Spinal cord (tissue), 10 donors: ENCODE measurements at places on chromosomes 7 and 10.

DNA sequence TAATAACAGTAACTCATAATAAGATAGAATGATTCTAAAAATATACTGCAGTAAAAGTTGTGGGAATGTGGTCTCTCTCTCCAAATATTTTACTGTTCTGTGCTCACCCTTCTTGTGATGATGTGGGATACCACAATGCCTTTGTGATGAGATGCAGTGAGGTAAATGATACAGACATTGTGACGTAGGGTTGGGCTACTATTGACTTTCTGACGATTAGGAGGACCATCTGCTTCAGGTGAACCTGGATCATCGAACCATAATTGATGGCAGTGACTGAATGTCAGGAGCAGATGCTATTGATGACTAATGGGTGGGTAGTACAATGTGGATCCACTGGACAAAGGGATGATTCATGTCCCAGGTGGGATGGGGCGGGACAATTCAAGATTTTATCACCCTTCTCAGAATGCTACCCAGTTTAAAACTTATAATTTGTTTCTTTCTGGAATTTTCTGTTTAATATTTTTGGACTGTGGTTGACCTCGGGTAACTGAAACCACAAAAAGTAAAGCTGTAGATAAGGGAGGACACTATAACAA is 73.9 kb upstream of the ARMC3 start:
- DNase-seq = no peak

- no peak for DNase-seq
These were observed 264.5 kb upstream of the NEBL start for GRCh38 chr10:21161647-21162046.

GRCh38 chr10:93039721-93040120 is 20.9 kb upstream of the CYP26C1 start:
- DNase-seq = no peak

- DNase-seq = no peak
These were observed 88.0 kb upstream of the ELMO1 start for GRCh38 chr7:37536706-37537105.

DNA sequence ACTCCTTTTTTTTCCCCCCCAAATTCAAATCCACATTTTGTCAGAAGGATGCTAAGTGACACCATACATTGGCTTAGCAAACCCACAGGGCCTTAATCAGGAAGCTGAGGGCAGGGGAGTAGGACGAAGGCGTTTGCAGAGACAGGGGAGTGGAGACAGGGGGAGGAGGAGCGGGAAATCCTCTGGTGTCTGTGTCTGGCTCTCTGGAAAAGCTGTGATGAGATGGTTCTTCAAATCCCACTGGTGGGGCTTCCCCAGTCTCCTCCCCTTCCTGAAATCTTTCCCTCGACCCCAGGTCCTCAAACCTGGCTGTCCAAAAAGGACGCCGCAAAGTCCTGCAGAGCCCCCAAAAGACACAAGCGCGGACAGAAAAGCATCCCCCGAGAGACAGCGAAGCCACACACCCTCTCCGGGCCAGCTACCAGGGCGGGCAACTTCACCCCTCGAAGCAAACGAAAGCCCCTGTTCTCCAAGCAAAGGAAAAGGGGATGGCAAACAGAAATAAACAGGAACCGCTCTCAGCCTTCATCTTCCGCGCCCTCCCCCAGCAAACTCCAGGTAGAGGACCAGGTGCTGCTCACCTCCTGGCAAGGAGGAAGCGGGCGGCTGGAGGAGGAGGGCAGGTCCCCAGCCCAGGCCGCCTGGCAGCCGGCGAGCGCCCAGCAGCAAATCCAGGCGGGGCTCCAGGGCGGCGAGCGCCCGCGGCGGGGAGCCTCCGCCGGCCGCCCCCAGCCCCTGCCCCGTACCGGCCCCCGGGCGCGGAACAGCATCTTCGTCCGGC is 520 bp downstream of the ELAPOR2 start:
- peak; percentile 72 for DNase-seq
